ENCODE measurements at places on chromosomes 5 and 9.

DNA sequence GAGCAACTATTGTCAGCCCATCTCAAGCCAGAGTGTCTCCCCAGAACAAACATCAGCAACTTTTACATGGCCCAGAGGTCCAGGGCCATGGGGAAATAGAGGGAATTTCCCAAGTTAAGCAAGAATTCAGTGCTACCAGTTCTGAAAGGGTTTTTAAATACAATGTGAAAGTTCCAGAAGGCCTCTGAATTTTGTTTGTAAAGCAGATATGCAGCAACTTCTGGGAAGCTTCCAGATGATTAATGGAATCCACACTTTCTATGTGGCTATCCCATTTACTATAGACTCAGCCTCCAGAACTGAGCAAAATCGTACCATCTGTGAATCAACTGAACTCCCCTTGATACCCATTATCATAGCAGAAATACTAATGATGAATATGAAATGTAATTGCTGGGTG lies 93.8 kb downstream of the FEM1C start:
- DNase-seq = no peak

DNA sequence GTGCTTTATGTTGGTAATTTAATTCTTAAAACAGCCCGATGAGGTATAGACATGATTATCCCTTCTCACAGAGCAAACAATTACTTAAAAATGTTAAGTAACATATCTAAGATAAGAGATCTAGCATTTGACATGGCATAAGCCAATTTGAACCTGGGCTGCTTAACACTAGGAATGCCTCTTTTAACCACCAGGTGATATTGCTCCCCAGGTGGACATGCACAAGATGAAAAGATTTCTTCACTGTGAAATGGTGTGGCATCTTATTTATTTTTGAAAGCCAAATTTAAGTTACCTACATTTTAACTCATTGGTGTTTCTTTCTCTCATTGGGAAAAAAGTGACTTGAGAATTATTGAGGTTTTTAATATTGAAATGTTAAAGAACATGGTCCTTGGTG lies 15.8 kb upstream of the LRRC70 start:
- no peak for DNase-seq

DNA sequence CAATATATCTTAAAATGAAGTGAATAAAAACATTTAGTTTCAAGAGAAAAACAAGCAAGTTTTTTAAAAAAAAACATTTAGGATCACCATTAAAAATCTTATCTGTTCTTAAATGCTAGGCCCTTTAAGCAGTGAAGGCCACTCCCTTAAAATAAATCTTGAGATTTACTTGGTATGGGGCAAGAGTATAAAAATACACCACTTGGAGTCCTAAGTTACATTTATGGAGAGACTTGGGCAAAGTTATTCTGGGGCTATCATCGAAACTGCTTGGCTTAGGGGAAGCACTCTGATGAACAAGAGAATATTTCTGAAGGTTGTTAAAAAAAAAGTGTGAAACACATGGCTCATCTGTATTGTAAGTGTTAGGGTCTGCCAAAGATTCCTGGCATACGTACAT lies 97.4 kb downstream of the NR3C1 start:
- no peak for DNase-seq

GRCh38 chr5:138872841-138873465 lies 2.2 kb downstream of the LRRTM2 start:
- no peak for DNase-seq

DNA sequence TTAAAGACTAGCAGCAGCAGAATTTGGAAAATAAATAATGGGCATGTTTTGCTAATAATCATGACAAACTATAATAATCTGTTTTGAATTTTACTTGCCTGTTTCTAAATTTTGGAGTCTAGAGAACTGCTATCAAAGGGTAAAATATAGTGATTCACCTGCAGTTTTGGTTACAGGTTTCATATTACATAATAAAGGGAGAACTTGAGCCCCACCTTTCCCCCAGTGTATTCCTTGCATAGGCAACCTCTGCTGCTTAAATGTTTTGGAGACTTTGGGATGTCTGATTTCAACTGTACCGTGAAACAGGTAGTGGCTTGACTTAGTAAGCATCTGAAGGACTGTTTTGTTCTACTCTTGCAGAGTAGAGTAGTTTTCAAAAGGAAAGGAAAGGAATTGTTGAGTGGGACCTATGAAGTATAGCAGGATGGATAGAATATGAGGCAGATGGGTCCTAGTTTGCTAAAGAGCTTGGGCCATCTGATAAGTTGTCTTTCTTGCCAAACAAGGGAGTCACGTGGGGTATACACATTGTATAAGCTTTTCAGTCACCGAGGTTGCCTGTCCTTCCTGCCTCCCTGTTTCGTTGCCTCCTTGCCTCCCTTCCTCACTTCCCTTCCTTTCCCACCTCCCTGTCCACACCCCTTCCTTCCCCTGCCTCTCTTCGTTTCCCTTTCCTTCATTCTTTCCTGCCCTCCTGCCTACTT lies 19.1 kb downstream of the CREBRF start:
- no peak for DNase-seq

- peak; percentile 16 for DNase-seq
Observed at GRCh38 chr5:169805527-169805934, 168.5 kb downstream of the DOCK2 start.

DNA sequence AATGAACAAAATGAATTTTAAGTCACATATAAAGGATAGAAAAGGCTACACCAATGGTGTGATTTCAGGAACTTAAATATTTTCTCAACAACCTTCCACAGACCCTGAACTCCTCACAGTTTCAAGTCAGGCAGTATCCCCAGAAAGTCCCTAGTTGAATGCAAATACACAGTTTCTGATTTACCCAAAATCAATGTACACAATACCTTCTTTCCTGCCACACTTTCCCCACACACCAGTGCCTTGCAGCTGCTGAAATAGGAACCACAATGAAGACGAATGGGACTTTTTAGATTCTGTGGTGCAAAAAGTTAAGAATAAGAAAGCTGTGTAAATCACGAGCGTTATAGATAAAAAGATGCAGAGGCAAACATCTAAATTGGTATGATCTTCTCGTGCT lies 552.4 kb upstream of the MEF2C start:
- no peak for DNase-seq

DNA sequence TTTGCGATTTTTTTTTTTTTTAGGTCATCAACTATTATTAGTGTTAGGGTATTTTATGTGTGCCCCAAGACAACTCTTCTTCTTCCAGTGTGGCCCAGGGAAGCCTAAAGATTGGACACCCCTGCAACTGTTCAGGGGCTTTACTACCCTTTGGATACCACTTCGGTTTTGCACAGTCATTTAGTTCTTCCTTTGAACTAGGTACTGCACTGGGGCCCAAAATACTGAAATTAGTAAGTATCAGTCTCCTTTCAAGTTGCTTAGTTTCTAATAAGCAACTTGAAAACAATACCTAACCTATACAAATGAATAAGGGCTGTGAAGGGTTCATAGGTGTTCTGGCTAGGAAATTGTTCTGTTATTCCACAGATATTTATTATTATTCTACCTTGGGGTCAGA lies 45.3 kb downstream of the CWC27 start:
- DNase-seq = no peak

GRCh38 chr9:110157823-110158664 lies 49.9 kb downstream of the C9orf152 start:
- no peak for DNase-seq

DNA sequence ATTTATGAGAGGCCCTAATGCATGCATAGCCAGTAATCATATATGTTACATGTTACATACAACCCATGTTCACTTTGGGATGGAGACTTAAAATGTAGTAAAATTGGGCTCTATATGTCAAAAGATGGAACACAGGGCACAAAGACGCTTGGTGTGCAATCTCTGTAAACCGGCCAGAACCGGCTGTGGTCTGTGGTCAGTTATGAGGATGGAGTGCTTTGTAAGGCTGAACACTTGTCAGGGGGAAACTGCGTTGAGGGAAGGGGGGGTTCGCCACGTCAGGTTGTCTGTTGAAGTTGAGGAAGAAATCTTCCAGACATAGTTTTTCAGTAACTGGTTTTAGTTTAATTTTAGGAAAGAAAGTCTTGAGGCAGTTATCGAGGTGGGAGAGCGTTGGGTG lies 2.7 kb upstream of the CKMT2 start:
- DNase-seq = no peak

- DNase-seq = no peak
Observed at GRCh38 chr5:34686762-34687268, 30.7 kb downstream of the RAI14 start.

GRCh38 chr5:176438959-176439757 lies 9.0 kb upstream of the FAF2 start:
- DNase-seq = no peak

DNA sequence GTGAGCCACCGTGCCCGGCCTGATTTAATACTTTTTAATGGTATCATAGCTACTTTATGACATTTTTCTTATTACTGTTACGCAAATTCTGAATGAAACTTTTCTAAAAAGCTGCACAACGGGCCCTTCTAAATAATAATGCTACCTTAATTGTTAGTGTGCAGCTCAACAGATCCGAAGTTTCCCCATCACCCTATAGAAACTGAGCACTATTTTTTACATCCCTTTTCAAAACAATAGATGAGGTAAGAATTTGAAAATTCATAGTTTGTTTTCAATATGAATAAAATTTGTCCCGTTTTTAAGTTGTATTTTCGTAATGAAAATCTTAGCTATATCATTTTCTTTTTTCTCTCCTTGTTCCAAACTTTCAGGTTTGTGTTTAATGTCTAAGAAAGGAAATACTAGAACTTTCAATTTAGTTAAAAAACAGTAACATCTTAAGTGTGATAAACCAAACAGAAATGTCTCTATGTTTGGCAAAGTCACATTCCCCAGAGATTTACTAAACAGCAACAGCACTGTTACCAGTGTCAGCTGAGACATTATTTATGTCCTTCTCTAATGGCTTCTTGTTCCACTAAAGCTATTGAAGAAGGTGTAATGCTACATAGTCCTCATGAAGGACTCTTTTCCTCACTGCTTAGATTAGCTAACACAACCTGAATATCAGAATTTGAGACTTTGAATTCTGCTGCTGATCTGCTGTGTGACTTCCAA lies 22.9 kb downstream of the KIF2A start:
- no peak for DNase-seq

DNA sequence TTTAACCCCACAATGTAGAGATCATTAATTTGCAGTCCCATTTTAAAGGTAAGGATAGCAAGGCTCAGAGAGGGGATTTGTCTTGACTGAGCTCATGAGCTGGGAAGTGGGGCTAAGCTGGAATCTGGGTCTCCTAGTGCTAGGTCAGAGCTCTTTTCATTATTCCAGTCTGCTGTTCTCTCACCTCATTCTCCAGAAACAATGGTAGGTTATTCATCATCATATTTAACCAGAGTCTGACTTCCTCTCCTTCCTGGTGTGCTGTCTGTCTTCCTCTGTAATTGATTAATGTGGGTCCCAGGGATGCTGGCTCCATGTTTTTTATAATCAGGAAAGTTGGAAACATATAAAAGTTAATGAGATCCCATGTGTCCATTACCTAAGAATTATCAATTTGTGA lies 20.6 kb downstream of the C9orf43 start:
- DNase-seq = no peak

- no peak for DNase-seq
Observed at GRCh38 chr9:114143234-114143633, 12.1 kb upstream of the COL27A1 start.

DNA sequence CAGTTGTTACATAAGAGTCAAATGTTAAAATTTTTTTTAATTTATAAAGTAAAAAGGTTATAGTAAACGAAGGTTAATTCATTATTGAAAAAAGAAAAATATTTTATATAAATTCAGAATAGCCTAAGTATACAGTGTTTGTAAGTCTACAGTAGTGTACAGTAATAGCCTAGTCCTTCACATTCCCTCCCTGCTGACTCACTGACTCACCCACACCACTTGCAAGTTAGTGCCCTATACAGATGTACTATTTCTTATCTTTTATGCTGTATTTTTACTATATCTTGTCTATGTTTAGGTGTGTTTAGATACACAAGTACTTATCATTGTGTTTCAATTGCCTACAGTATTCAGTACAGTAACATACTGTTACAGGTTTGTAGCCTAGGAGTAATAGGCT lies 57.6 kb downstream of the MAMDC2 start:
- no peak for DNase-seq

- no peak for DNase-seq
Observed at GRCh38 chr5:143916451-143916850, 104.5 kb downstream of the HMHB1 start.

DNA sequence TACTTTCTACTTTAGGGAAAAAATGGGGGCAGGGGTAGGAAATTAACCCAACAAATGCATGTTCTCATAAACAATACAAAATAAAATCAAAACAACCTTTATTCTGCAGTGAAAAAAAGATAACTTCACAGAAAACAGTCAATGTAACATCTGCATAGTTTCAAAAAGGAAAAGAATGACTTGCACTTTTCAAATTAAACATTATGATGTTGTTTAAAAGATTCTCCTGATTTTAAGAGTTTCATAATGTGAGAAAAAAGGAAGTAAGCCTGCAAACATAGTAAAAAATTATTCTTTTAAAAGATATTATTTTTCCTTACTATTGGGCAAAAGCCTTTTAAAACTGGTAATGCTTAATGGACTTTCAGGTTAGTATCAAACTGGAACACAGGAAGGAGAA lies 7.6 kb downstream of the C9orf72 start:
- no peak for DNase-seq

DNA sequence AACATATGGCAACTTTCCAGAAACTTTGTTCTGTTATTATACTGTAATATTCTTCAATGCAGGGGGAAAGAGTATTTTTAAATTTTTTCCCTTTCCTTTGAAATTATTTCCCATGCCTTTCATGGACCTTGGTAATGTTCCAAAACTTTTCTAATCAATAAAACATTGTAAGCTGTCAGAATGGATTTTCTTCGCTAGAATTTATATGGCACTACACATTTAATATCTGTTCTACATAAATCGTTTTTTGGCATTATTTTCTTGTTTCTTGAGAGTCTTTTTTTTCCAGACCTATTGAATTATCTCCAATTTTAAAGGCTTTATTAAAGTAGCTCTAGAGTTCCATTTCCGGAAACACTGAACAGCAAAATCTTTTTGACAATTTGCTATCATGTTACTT lies 249.0 kb downstream of the TMEM167A start:
- DNase-seq = no peak

DNA sequence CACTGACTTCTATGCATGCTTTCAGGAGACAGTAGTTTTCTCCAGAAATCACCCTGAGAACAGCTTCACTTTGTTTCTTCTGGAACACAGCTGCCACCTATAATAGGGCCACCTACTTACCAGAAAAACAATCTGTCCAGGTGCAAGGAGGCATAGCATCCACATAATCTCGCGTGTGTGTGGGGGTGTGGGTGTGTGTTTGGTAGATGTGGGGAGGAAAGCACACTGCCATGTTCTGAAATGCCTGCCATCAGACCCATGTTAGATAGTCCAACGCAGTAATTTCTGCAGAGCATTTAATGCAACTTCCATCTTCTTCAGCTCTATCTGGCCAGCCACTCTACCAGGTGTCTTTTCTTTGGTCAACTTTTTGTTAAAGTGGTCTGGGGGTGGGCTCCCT lies 102.9 kb downstream of the ACER2 start:
- no peak for DNase-seq

- no peak for DNase-seq
Observed at GRCh38 chr5:79130781-79131180, 19.2 kb downstream of the BHMT start.

GRCh38 chr9:83432877-83433550 lies 105.2 kb downstream of the FRMD3 start:
- DNase-seq = no peak

GRCh38 chr9:126337729-126338372 lies 11.2 kb downstream of the MVB12B start:
- DNase-seq = no peak

Data from stimulated activated CD4-positive, alpha-beta T cell treated with anti-CD3 and anti-CD28 coated beads, Interleukin-15, amount 100 ng/mL, for 1 hour (primary cell).